Activated CD4-positive, alpha-beta memory T cell treated with anti-CD3 and anti-CD28 coated beads for 36 hours (primary cell): ENCODE measurements at places on chromosomes 3 and 15. TPM values are rescaled to one million over a fixed set of nuclear protein-coding genes. Genes with fewer than 3 reads are reported as not detected.

GOLGA8N gene
- 1.0 TPM for total RNA-seq

MASP1 gene
- not detected for total RNA-seq

PRICKLE2 gene
- not detected for total RNA-seq

ITIH4 gene
- 4.3 TPM for total RNA-seq

FYCO1 gene
- total RNA-seq, result 13.7 TPM

DNA sequence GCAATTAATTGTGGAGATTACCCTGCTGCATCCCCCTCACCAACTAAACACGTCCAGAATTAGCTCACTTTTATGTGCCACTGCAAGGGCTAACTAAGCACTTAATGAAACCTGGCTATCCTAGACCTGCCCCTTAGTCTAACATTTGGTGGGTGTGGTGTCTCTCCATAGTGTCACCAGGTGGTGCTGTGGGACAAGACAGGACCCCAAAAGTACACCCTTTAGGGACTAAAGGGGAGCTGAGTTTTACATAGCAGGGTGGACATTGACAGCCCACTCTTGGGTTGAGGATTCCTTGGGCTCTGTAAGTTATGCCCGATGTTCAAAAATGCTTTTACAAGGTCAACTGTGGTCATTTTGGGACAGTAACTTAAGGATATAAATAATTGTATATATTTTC is 5.7 kb downstream of the DUT start:
- DNase-seq, result no peak

GRCh38 chr15:61038910-61039309 is 190.2 kb downstream of the RORA start:
- DNase-seq, result no peak

DNA sequence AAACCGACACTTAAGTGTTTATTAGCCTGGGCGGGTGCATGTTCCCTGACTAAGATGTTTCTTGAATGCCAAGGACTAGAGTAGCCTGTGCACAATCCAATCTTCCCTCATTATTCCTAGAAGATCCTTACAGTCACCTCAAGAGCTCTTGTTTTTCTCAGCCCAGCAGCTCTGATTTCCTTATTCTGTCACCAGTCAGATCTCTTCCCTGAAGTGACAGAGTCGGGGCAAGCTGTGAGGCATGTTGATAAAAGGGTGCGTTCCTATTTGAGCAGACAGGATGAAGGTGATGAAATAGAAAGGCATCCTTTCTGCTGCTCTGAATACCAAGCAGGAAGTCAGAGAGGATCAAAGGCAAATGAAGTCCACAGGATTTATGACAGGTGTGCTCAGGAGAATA is 125.6 kb upstream of the MCTP2 start:
- DNase-seq, result no peak

DNA sequence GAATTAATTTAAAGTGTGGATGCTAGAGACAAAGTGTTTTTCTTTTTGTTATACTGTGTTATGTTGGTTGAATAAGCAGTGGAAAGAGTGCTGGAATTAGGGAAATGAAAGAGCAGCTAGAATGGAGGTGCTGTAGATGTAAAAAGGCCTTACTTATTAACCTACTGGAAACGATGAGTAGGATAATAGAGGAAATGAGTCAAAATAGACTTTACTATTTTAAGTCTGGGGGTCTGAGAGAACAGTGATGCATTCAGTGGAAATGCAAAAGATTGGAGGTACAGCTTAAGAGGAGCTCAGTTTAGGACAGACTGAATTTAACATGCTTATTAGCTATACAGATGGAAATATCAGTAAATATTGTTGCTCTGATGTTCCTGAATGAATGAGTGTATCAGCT is 674.0 kb downstream of the OTOL1 start:
- no peak for DNase-seq

- DNase-seq, result no peak
Observed at GRCh38 chr15:31831596-31831995, 198.7 kb upstream of the CHRNA7 start.

DNA sequence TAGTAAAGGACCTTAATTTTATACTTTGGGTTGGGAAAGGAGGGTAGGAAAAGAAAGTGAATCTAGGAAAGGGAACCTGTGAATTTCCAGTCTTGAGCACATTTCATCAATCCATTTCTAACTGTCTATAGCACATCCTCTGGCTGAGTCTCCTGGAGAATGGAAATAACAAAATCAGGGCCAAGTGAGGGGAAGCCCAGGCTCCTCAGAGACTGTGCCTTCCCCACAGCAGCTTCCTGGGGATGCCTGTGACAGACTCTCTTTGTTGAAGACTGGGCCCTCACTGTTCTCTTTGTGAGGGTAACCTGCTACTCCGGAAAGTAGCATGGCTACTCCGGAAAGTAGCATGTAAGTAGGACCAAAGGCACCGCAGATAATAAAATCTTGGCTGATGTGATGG is 22.6 kb upstream of the CSPG5 start:
- DNase-seq, result no peak

DNA sequence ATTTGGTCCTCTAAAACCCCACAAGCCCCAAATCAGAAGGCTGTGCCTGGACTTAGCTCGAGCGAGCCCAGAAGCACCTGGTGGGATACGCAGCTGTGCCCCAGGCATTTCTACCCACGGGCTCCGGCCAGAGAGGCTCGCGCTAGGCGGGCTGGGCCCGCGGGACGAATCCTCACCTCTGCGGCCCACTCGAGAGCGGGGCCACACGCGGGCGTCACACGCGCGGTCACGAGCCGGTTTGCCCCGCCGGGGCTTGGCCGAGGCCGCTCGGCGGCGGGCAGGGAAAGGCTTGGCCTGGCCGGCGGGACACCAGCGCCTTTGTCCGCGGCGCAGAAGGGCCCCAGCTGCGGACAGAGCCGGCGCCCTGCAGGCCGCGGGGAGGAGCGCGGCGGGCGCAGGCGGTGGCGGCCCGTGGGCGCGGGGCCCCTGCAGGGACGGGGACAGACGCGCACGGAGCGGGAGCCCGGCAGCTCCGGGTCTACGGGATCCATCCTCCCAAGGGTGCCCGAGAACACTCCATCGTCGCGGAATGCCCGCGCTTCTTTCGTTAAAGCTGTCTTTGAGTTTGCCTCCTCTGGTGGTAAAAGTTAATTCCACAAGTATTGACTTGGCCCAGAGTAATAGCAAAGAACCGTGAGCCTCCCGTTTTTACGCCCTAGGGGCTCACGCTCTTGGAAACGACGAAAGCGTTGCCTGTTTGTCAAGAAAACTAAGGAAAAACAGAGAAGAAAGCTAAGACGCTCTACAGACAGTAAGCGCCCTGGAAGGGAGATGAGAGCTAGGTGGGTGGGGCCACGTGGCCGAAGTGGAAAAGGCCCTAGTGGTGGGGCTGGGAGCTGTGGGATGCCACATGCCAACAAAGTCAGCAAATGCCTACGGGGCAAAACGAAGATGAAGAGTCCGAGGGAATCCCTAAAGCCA is 26.4 kb downstream of the TYRO3 start:
- peak; percentile 59 for DNase-seq
